ENCODE measurements at places on chromosomes 4 and X. TPM values are rescaled to one million over a fixed set of nuclear protein-coding genes. Genes with fewer than 3 reads are reported as not detected.

Gene BRS3
- total RNA-seq: not detected

Gene TLR10
- not detected for total RNA-seq

Gene CORIN
- total RNA-seq: 0.26 TPM

Gene PAGE1
- total RNA-seq: not detected

Gene PFKFB1
- 0.41 TPM for total RNA-seq

Gene MAGED4B
- total RNA-seq: 5.5 TPM

Gene NCBP2L
- 1.3 TPM for total RNA-seq

Gene ARHGAP10
- 25.7 TPM for total RNA-seq

Gene KLF8
- 4.8 TPM for total RNA-seq

- DNase-seq: no peak
Observed at GRCh38 chrX:65406532-65406931, 128.1 kb downstream of the LAS1L start.

- no peak for DNase-seq
Observed at GRCh38 chr4:26307037-26307800, 13.6 kb upstream of the RBPJ start.

DNA sequence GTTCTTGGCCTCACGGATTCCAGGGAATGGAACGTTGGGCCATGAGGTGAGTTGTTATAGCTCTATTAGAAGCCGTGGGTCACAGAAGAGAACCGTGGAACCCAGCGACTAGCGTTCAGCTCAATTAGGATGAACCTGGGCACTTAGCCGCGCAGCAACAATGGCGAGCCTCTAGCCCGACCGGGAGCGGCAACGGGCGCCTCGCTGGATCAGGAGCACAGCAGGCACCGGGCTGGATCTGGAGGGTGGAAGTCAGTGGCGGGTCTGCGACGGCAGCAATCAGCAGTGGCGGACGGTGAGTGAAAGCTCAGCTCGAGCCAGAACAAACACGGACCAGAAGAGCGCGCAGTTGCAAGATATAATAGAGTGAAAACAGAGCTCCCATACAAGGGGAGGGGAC, 34.2 kb downstream of the AGA start:
- DNase-seq: no peak

DNA sequence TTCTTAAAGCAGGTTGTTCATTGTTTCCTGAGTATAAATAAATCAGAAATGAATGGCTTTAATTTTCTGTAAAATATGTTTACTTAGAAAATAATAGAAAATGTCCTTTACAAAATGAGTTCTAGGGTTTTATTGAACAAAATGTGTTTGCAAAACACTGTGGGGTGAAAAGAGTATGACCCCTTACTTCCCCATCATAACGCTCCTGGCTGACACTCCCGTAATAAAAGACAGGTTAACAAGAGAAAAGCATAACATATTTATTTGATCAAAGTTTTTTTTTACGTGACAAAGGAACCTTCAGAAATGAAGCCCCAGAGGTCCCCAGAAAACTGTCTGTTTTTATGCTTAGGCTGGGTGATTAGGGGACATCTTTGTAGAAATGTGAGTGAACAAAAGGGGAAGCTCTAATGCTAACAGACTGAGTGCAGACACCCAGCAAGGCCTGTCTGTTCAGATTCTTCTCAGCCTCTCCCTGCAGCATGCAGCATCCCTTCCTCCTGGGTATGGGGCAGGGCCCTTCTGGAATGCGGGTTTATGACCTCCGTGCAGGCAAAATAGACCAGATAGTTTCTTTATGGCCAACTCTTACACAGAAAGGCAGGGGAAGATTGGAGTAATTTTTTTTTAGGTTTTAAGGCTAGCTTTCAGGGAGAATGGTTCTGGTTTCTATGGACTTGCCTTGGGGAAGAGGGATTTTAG, 26.1 kb downstream of the ZFP42 start:
- DNase-seq: no peak

GRCh38 chrX:2464677-2465166, 36.1 kb downstream of the DHRSX start:
- no peak for DNase-seq

DNA sequence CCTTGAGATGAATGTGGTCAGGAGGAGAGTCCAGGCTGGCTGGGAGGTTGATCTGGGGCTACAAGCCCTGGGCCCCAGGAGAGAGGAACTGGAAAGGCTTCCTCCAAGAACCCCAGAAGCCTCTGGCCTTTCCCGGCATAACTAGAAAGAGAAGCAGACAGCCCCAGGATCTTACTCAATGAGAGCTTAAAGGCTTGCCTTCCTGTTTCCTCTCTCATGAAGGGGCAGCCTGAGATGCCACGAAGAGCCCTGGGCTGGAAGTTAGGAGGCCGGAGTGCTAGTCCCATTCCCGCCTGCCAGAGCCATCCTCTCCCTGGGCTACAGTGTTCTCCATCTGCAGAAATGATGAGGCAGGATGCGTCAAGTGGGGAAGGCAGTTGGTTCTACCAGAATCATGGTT, 20.1 kb upstream of the XPNPEP2 start:
- no peak for DNase-seq

- DNase-seq: no peak
Observed at GRCh38 chr4:53656421-53656981, 65.2 kb upstream of the LNX1 start.

GRCh38 chrX:9788911-9789310, 2.7 kb downstream of the SHROOM2 start:
- DNase-seq: no peak

GRCh38 chr4:146776691-146777090, 138.0 kb downstream of the POU4F2 start:
- DNase-seq: no peak

GRCh38 chr4:101973361-101973760, 182.8 kb downstream of the BANK1 start:
- DNase-seq: no peak

- DNase-seq: no peak
Observed at GRCh38 chr4:175789647-175790046, 22.4 kb downstream of the GPM6A start.

DNA sequence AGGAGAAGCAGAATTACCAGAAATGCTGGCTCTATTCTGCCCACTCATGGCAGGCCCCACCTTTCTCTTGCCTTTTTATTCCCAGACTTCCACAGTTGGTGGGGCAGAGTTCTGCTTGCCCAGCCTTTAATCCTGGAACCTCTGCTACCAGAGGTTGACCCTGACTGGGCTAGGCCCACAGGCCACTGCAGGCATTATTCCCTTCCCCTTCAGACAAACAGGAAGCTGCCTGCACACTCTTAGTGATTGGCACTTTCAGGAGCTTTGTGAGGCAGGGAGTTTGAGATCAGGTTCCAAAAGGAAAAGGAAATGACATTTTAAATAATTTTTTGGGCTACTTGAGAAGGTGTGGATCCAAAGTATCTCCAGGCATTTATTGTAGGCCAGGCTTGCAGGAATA, 18.8 kb downstream of the MSN start:
- no peak for DNase-seq

DNA sequence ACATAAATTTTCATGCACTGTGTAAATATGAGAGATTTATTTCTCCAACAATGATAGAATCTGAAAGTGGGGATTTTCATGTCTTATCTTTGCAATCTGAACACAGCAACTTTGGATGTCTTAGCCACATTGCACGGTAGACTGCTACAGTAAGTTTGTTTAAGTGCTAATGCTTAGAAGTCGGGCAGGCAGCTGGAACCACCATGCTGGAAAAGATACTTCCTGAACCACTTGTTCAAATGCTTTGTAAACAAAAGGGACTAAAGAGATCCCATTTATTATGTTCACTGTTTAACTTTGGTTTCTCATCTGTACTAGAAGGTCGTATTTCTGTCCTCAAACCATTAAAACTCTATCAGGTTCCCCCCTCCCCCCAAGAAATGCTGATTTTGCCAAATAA, 555.9 kb upstream of the DIPK2B start:
- DNase-seq: no peak

DNA sequence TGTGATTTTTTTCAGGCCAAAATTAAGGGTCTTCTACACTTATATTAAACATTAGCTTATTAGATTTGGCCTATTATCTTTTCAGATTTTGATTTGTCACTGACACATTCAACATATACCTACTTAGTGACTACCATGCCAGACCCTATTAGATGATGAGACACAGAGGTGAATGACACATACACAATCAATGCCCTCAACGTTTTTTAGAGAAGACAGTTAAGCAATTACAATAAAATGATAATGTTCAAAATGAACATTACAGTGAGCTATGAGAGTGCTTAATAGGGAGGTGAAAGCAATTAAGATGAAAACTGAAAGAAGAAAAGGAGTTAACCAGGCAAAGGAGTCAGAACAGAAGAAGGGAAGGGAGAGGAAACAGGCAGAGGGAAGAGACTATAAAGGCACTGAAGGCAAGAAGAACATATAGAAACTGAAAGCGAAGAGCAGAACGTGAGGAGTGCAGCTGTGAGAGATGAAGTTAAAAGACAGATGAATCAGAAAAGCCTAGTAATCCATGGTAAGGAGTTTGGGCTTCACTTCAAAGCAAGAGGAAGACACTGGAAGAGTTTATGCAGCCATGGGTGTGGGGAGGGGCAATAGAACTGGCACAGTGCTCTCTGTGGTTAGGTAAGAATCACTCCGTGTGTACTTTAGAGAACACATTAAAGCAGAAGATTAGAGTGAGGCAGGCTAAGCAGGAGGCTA, 119.0 kb downstream of the REELD1 start:
- DNase-seq: no peak

DNA sequence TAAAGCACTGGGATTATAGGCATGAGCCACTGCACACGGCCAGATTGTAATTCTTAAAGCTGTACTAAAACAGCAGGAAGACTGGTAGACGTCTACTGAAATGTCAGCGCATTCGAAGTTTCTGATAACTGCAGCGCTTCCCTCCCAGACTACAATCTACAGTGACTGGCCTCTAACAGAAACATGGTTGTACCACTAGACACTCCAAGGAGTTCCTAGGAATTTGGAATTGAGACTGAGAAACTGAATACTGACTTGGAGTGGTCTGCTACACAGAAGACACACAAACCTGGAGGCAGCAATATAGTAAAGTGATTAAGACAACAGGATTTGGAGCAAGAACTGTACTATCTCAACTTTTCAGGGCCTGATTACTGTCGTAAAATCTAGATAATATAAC, 937 bp downstream of the HELQ start:
- DNase-seq: no peak

GRCh38 chr4:3493720-3494461, 30.8 kb downstream of the DOK7 start:
- DNase-seq: no peak

DNA sequence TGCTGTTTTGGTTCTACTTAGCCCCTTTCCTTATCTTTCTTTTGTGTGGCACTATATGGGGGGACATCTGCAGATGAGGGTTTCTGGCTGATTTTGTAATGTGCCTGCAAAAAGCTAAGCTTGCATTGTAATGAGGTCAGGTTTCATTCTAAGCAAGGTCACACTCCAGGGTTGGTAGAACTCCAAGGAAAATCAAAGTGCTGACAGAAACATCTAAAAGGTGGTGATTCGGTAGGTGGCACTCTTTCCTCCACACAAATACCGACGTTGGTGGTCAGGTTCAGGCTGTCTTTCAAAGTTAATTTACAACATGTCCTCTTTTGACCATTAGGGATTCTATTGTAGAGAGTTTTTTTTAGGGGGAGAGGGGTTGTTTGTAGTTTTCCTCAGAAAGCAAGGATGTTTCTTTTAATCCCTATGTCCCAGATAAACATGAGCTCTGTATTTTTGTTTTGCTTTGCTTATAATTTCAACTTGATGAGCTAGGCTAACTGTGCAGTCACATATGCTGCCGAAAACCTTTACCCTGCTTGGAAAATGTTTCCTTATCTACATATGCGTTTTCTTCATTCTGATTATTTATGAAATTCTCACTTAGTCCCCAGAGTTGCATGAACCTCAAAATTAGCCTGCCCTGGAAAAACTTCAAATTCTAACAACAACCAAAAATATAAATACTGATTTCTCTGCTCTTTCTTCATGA, 434.2 kb downstream of the PPARGC1A start:
- DNase-seq: peak; percentile 24

GRCh38 chr4:77093401-77093800, 17.6 kb upstream of the CCNI start:
- DNase-seq: no peak

DNA sequence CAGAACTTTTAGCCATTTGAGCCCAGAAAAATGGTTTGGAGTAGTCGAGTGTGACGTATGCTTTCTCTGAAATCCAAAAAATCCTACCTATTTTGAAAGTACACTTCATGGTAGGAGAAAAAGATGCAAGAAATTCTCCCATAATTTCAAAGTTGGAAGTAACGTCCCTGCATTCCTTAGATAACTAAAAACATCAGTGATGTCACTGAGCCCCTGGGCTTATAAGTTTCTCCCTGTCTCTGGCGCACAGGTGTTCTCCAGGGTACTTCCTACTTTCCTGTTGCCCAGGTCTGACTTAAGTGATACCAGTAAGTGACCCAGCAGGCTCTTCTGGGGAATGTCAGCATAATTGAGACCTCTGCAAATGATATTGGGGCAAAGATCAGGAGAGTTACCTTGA, 90.5 kb upstream of the WDR1 start:
- DNase-seq: no peak

DNA sequence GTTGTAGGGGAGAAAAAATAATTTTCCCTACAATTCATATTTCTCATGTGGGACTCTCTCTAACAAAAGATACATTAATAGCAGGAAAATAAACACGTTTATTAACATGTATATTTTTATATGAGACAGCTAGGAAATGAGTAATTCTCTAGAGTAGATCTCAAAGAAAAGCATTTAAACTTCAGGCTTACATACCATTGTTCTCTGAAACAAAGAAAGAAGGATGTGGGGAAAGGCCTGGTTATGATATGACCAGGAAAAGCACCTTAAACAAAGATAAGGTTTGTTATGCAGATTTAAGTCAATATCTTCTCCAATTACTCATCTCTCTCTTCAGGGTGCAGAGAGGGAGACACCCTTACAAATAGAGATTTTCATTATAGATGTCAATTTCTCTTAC, 131.3 kb downstream of the SLC7A11 start:
- no peak for DNase-seq

DNA sequence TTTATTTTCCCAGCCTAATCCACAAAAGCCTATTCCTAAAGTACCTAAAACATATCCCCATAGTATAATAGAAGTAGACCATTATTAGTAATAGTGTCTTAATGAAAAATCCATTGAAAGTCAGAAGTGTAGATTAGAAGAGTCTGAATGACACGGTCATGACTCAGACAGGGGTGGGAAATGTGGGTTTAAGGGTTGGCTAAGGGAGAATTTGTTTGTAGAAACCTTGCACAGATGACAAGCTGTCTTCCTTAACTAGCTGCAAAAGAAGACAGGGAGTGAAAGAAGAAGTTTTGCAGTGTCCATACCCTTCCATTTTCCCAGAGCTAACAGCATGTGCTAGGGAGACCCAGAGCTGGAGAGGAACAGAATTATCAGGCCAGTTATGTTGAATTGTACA, 242.7 kb upstream of the ETNPPL start:
- no peak for DNase-seq

GRCh38 chr4:114674080-114674479, 75.5 kb downstream of the UGT8 start:
- no peak for DNase-seq

- no peak for DNase-seq
Observed at GRCh38 chrX:48458711-48459110, 11.3 kb downstream of the SLC38A5 start.

GRCh38 chr4:103692615-103693014, 27.2 kb downstream of the TACR3 start:
- no peak for DNase-seq

- no peak for DNase-seq
Observed at GRCh38 chr4:168683595-168683994, 186.7 kb downstream of the PALLD start.

GRCh38 chr4:127505203-127505602, 127.6 kb upstream of the INTU start:
- DNase-seq: peak; percentile 31
